Activated naive CD8-positive, alpha-beta T cell treated with anti-CD3 and anti-CD28 coated beads, Interleukin-2, amount 50 U/mL, for 16 hours (primary cell): ENCODE measurements at places on chromosomes 5 and 9.

GRCh38 chr9:98995059-98995671 is 51.5 kb downstream of the COL15A1 start:
- DNase-seq = no peak

GRCh38 chr5:97534166-97534565 is 351.1 kb upstream of the RIOK2 start:
- no peak for DNase-seq

GRCh38 chr9:26412446-26412845 is 480.2 kb downstream of the CAAP1 start:
- no peak for DNase-seq

- DNase-seq = no peak
These were observed 143.6 kb downstream of the BOD1 start for GRCh38 chr5:173472784-173473278.
